ENCODE measurements at places on chromosomes 2 and 18.
A peak's percentile ranks its signal among the peaks of the same experiment; 100 is the strongest.

GRCh38 chr2:65407240-65407639 is 25.2 kb downstream of the SPRED2 start:
- DNase-seq = no peak

GRCh38 chr18:48230467-48231113 is 178.6 kb downstream of the ZBTB7C start:
- DNase-seq = no peak

GRCh38 chr2:204576362-204576979 is 31.2 kb downstream of the PARD3B start:
- DNase-seq = no peak

GRCh38 chr2:235391921-235392615 is 101.8 kb upstream of the AGAP1 start:
- DNase-seq = no peak

- DNase-seq = peak; percentile 90
Measured at GRCh38 chr2:218395826-218396687, 3.6 kb upstream of the CTDSP1 start.

GRCh38 chr18:40013001-40013609 is 1941.9 kb upstream of the PIK3C3 start:
- no peak for DNase-seq

- no peak for DNase-seq
Measured at GRCh38 chr2:235406430-235406829, 87.4 kb upstream of the AGAP1 start.

GRCh38 chr2:173993459-173993858 is 28.3 kb upstream of the SP3 start:
- no peak for DNase-seq

DNA sequence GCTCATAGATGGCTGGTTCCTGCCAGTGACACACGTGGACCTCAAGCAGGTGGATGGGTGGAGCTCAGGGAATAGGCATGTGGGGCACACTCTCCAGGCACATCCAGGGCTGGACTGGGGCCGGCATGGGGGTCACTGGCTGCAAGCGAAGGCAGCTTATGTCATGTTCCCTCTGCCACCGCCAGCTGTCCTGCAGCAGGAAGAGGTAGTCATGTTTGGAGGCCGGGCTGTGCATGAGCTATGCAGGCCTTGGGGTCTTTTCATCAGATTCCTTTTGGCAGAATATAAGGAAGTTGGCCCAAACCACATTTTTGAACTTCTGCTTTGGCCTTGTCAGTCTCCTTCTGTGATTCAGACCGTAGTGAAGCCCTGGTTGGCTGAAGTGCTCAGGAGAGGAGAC is 61.5 kb downstream of the AGAP1 start:
- no peak for DNase-seq

- DNase-seq = no peak
Measured at GRCh38 chr2:32622570-32623310, 5.1 kb upstream of the TTC27 start.

- DNase-seq = no peak
Measured at GRCh38 chr18:48885266-48885923, 65.4 kb downstream of the SMAD7 start.

- DNase-seq = no peak
Measured at GRCh38 chr2:3340144-3340543, 37.5 kb downstream of the EIPR1 start.

DNA sequence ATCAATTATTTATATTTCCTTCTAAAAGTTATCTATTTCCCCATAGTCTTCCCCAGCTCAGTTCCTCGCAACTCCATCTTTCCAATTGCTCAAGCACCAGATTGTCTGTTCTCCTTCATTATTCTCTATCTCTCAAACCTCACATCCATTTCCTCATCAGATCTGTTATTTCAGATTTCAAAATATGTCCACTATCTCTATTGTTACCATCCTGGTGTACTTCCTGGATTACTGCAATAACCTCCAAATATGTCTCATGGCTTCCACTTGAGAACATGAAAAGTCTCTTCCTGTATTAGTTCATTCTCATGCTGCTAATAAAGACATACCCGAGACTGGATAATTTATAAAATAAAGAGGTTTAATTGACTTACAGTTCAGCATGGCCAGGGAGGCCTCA is 641.7 kb upstream of the ZEB2 start:
- DNase-seq = no peak

DNA sequence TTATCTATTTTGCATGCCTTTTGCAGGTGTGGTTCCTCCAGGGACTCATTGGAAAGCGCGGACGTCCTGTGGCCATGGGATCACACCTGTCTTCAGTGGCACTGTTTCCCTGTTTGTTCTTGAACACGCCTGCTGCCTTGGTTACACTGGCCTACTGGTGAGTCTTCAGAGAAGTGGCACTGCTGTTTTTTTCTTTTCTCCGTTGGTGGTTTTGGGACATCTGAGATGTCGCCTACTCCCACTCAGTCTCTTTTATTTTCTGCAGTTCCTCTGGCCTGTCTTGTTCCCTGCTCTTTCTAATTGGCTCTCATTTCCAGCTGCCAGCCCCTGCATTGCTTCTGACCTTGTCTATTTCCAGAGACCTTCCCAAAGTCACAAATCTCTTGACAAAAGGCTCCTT is 35.7 kb upstream of the POU3F3 start:
- no peak for DNase-seq

- no peak for DNase-seq
Measured at GRCh38 chr2:145034511-145034910, 514.6 kb upstream of the ZEB2 start.

DNA sequence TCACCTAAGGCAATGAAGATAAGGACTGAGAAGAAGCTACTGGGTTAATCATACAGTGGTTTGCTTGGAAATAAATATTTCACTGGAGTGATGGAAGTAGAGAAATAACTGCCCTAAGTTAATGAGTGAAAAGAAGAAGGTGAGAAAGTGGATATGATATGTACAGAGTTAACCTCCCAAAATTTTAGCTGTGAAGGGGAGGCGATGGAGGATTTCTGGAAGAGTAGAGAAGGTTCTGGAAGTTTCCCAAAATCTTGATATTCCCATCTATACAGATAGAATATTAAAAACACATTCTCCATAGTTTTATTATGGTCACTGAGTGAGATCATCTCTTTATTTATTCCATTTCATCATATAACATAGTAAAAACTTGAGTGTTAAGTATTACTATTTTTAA is 296.6 kb upstream of the RGPD4 start:
- DNase-seq = no peak

DNA sequence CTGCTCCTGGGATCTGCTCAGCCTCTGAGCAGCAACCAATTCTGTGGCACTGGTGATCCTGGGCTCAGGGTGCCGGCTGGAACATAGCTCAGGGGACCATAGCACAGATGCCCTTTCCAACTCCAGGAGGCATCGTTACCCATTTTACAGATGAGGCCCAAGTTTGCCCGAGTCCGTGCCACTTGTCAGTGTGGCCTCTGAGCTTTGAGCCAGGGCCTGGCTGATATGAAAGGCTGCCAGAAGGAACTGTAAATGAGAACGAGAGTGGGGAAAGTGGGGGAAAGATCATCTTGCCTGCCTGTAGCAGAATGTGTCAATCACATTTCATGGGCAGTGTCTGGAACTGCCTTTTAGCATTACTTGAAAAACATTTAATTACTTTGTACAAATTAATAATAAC is 23.3 kb upstream of the FOSL2 start:
- no peak for DNase-seq

DNA sequence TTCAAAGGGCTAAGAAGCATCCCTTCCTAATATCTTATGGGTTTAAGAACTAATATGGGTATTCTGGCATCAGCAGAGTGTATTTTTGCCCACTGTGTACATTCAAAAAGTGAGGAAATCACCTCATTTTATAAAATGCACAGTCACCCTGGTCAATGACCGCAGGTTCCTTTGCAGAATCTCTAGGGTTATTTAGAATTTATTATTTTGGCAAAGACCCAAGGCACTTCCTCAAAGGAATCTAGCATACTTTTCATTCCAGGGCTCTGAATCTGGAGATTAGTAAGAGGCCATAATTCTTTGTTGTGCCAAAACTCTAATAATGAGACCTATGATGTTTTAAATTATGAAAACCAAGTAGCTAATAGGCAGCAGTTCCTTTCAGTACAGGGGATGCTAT is 27.2 kb upstream of the CDH2 start:
- DNase-seq = no peak

- no peak for DNase-seq
Measured at GRCh38 chr2:37262522-37262921, 31.1 kb downstream of the NDUFAF7 start.

DNA sequence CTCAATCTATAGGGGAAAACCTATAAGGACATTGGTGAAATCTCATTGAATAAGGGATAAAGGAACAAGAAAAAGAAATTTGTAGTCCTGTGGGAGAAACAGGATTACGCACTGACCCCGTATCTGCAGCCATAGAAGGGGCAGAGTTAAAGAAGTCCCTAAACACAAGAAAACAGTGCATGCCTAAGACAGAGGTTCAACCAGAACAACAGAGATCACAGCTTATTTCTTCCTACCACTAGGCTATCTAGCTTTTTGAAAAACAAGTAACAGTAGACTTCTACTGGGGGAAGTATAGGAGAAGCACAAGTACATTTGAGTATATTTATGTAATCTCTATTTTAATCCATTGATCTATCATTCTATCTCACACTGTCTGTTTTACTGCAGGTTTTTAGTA is 485.2 kb upstream of the REG3G start:
- no peak for DNase-seq

DNA sequence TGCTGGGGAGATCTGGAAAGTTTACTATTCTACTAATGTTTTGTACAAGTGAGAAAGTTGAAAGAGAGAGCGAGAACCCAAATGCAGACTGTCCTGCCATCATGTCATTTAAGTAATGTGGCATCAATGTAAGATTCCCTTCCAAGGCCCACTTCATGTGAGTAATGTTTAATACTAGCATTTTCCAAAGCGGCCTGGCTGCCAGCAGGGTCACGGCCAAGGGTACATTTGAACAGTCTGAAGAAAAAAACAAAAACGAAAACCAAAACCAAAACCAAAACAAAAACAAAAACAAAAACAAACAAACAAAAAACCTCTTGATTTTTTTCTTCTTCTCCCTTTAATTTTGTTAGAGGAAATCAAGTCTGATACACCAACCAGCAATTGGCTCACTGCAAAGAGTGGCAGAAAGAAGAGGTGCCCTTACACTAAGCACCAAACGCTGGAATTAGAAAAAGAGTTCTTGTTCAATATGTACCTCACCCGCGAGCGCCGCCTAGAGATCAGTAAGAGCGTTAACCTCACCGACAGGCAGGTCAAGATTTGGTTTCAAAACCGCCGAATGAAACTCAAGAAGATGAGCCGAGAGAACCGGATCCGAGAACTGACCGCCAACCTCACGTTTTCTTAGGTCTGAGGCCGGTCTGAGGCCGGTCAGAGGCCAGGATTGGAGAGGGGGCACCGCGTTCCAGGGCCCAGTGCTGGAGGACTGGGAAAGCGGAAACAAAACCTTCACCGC is 2.2 kb downstream of the HOXD10 start:
- no peak for DNase-seq

GRCh38 chr2:8528863-8529262 is 153.0 kb upstream of the ID2 start:
- DNase-seq = no peak

DNA sequence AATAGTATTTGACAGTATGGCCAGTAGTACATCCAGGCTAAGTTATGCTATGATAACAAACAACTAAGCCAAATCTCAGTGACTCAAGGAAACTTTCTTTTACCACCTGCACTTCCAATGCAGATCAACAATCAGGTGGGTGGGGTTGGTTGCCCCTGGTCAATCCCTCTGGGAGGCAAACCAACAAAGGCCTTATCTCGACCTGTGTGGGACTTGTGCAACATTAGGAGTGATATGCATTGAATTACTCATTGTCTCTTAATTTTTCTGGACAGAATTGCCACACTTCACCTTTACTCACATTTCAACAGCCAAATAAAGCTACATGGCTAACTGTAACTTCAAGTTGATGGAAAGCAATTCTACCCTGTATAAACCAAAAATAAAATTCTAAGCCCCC is 1049.3 kb upstream of the CDH2 start:
- no peak for DNase-seq

GRCh38 chr2:130864830-130865800 is 28.4 kb downstream of the ARHGEF4 start:
- no peak for DNase-seq
